ENCODE measurements at places on chromosomes 7 and 10.

- no peak for DNase-seq
These were observed 65.4 kb downstream of the SP8 start for GRCh38 chr7:20721086-20721810.

GRCh38 chr7:54747234-54747633, 11.8 kb downstream of the SEC61G start:
- no peak for DNase-seq

GRCh38 chr7:117769085-117769484, 104.2 kb downstream of the CTTNBP2 start:
- no peak for DNase-seq

- peak; percentile 92 for DNase-seq
These were observed 50.5 kb upstream of the FOXK1 start for GRCh38 chr7:4631380-4632179.

DNA sequence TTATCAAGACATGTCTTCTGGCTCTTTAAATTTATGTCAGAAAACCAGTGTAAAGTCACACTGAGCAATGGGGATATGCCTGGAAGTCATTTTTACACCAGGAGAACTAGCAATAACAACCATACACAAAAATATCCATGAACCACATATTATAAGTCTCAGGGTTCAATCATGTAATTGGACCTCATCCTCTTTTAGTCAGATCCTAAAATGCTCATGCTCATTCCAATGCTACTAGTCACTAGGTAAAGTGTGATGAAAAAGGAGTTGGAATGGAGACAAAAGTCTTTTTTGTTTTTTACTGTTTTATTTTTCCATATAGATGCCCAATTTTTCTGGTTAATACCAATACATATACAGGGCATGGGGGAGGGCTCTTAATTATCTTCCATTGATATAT, 306.1 kb downstream of the DGKB start:
- DNase-seq, result peak; percentile 3

All from fibroblast of gingiva (primary cell).